Non-pigmented ciliary epithelial cell (primary cell): ENCODE measurements at places on chromosomes 7 and 10.

DNA sequence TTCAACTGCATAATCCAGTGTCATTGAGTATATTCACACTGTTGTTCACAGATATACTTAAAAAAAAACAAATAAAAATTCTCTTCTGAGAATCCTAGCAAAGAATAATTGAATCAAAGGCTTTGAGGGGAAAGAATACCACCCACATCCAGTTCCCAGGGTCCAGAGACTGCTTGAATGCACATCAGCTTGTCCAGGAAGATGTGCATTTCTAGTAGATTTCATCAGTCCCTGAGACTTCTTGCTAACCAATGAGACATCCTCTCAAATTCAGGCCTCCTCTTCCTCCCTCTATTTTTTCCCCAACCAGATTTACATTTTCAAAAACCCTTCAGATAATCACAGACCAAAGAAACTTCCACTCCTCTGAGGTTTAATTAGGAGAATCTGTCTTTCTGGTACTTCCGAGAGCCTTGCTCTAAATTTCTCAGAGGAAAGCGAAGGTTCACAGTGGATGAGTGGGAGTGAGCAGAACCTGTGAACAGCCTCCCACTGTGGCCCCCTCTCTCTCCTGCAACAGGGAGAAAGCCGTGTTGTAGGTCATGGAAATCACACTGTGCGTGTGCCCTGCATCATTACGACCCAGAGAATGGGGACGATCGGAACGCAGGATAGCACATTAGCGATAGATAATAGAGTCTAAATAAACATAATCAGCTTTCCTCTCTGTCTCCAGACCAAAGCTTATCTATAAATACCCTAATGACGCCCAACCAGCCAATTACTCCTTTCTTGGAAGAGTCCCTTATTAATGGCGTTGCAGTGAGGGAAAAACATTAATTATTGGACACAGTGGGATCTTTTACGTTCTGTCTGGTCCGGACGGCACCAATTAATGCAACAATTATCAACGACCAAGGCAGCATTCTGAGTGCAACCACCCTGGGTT lies 212.5 kb downstream of the EMX2 start:
- DNase-seq = no peak

- no peak for DNase-seq
Observed at GRCh38 chr7:111190804-111191203, 99.9 kb downstream of the LRRN3 start.

DNA sequence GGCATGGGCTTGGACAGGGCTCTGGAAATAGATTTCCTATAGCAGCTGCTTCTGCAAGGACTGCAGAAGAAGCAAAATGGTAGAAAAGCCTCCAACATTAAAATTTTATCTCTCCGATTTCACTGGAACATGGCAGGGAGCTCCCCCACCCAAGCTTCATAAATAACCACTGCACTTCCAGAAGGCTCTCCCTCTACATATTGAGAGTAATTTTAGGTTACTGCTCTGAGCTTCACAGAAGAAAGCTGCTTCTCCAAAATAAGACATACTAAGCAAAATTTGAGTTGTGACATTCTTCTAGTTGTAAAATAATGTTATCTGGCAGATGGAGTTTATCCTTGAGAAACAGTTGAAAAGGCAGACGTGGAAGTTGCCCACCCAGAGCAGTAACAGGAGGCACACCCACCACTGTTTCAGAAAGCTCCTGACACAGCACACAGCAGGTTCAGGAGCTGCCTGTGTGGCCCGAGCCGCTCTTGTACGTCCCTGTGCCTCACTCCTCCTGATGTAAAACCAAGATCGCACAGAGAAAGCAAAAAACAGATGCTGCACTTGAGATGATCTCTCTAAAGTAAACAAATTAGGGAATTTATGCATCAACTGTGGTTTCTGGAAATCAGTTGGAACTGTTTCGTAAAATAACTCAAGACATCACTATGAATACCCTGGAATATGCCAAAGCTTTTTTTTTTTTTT lies 621.0 kb downstream of the PARD3 start:
- DNase-seq = peak; percentile 23

- no peak for DNase-seq
Observed at GRCh38 chr10:114915294-114915693, 22.7 kb upstream of the TRUB1 start.

DNA sequence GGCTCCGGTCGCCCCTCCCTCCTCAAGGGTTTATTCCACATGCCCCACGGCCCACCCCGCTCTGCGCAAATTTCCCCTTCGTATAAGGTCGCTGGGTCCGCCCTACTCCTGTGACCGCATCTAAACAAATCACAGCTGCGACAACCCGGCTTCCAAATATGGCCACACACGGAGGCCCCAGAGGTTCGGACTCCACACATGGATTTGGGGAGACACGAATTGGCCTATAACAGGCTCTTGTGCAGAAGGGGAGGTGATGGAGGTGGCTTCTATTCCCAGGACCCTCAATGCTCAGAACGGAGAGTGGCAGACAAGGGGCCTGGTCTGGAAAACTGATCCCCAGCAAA lies 90.1 kb downstream of the FOXL3 start:
- no peak for DNase-seq

DNA sequence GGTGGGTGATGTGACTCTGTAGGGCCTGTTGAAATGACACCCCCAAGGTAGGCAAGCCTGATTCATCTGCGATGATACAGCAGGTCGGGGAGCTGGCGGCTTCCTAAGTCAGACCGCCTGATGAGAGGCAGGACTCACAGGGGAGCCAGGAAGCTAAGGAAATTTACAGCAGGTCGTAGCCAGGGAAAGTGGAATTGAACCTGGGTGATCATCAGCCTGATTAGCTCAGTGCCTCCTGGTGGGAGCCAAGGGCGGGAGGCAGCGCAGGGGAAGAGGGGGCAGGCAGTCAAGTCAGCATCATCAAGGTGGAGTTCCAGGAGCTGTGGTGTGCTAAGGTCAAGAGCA lies 18.5 kb upstream of the TRIM56 start:
- no peak for DNase-seq

DNA sequence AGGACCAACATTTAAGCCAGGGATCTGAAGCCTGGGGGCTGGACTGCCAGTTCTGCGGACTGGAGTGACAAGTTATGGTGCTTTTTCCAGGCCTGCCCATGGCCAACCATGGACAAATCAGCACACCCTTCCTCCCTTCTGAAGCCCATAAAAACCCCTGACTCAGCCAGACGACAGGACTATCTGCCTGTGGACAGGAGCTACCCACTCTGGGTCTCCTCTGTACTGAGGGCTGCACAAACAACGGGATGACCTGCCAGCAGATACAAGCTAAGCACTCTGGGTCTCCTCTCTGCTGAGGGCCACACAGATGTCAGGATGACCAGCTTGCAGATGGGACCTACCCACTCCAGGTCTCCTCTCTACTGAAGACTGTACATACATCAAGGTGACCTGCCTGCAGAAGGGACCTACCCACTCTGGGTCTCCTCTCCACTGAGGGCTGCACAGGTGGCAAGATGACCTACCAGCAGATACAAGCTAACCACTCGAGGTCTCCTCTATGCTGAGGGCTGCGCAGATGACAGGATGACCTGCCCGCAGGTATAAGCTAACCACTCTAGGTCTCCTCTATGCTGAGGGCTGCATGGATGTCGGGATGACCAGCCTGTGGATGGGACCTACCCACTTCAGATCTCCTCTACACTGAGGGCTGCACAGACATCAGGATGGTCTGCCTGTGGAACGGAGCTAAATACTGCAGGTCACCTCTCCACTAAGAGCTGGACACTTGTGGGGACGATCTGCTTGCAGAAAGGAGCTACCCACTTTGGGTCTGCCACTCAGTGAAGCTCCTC lies 110.1 kb upstream of the GPR22 start:
- DNase-seq = no peak

DNA sequence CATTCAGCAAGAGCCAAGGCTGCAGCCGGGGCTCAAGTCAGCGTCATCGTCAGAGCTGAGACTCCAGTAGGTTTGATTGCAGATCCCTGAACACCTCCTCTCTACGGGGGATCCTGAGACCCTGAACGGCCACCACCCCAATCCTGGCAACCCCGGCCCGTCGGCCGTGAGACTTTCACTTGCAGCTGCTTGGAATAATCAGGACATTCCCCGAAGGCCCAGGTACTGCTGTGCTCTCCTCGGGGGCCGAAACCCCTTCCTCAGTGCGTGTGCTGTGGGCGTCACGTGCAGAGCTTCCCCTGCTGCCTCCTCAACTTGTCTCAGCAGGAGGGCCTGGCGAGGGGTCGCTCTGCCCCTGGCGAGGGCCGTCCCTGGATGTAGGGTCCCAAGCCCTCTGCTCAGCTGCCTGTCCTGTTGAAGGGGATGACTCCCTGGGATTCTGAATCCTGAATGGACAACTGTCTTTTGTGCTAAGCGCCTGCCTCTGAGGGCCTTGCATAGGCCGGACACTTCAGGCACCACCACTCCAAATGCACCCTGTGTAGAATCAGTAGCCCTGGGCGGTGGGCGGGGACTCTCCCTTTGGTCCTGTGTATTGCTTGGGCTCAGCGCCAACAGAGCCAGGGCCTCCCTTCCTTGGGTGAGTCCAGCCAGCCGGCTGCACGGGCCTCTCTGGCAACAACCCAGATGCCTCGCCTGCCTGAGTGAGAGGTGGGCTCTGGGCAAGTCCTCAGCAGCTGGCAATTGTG lies 63.8 kb upstream of the EBF3 start:
- DNase-seq = no peak

- DNase-seq = peak; percentile 30
Observed at GRCh38 chr7:133770863-133771492, 356.2 kb upstream of the LRGUK start.

- DNase-seq = no peak
Observed at GRCh38 chr7:149564340-149565095, 66.9 kb upstream of the ZNF746 start.

DNA sequence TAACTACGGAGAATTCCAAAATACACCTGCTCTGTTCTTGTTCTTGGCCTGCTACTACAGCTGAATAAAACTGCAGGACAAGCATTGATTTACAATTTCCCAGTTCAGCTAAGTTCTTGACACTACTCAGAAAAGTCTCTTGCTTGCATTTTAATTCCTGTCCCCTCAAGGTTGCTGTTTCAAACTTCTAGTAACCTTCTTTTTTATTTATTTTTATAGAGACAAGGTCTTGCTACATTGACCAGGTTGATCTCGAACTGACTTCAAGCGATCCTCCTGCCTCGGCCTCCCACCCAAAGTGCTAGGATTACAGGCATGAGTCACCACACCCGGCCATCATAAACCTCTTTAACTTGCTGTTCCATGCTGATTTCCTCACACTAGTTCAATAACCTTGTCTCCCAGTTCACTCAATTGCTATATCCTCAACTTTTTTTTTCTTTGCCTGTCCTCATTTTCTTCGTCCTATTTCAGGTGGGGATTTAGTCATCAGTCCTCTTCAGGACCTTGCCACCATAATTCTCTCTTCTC lies 79.9 kb downstream of the ARHGAP21 start:
- no peak for DNase-seq

- DNase-seq = no peak
Observed at GRCh38 chr10:71631007-71631861, 88.3 kb downstream of the C10orf105 start.

GRCh38 chr7:35988818-35989217 lies 164.2 kb upstream of the EEPD1 start:
- no peak for DNase-seq

DNA sequence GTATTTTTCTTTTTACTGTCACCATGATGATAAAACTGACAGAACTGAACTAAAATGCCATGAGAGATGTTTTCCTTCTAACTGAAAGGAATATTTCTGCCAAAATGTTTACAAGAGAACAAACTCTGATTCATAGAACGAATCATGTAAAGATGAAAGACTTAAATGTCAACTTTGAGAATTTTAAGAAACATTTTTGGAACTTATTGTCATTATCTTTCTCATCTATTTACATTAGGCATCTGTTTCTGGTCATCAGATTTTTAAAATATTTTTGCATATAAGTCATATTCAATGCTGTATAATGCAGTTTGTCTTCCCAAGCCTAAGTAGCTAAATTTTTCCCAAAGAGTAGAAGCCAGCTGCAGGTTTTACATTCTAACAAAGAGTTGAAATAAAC lies 358.5 kb downstream of the TFEC start:
- DNase-seq = no peak
